ENCODE measurements at places on chromosomes 2 and 18. TPM values are rescaled to one million over a fixed set of nuclear protein-coding genes. Genes with fewer than 3 reads are reported as not detected.

The TLX2 gene
- not detected for total RNA-seq

The QPCT gene
- 43.6 TPM for total RNA-seq

The SULT1C4 gene
- total RNA-seq, result not detected

The TMEFF2 gene
- 0.22 TPM for total RNA-seq

The EVX2 gene
- 0.11 TPM for total RNA-seq

The ZAP70 gene
- total RNA-seq, result 0.12 TPM

The RAB27B gene
- 22.2 TPM for total RNA-seq

The SP5 gene
- not detected for total RNA-seq

The PAX8 gene
- 0.12 TPM for total RNA-seq

The PIK3C3 gene
- total RNA-seq, result 55.1 TPM

The CPLX4 gene
- not detected for total RNA-seq

The SPIRE1 gene
- total RNA-seq, result 40.9 TPM

The ANKZF1 gene
- total RNA-seq, result 27.0 TPM

The ANO7 gene
- 0.37 TPM for total RNA-seq

The NOL4 gene
- not detected for total RNA-seq

The COLEC12 gene
- 13.2 TPM for total RNA-seq

The CYTIP gene
- not detected for total RNA-seq

The GRHL1 gene
- total RNA-seq, result 0.37 TPM

The SOS1 gene
- total RNA-seq, result 13.6 TPM

The LYG1 gene
- total RNA-seq, result 0.22 TPM

The CAPN14 gene
- total RNA-seq, result 0.12 TPM

The TMEM169 gene
- total RNA-seq, result 0.66 TPM

The COBLL1 gene
- total RNA-seq, result 14.5 TPM

The GPR35 gene
- 0.55 TPM for total RNA-seq

The CIAO1 gene
- total RNA-seq, result 87.7 TPM

The SP9 gene
- total RNA-seq, result not detected

The GKN1 gene
- not detected for total RNA-seq

The LMAN2L gene
- total RNA-seq, result 24.0 TPM

The SERPINB7 gene
- total RNA-seq, result 136 TPM

The SCN3A gene
- 0.12 TPM for total RNA-seq

The NAPG gene
- total RNA-seq, result 50.6 TPM

The OBSL1 gene
- total RNA-seq, result 70.9 TPM

The CNTNAP5 gene
- not detected for total RNA-seq

The FARP2 gene
- 26.5 TPM for total RNA-seq

The INHA gene
- 0.50 TPM for total RNA-seq

The LDLRAD4 gene
- total RNA-seq, result 0.22 TPM

The SLC11A1 gene
- total RNA-seq, result 0.25 TPM

The HTR2B gene
- 19.3 TPM for total RNA-seq

The DUSP19 gene
- 3.7 TPM for total RNA-seq

The UGGT1 gene
- total RNA-seq, result 142 TPM

The KCNIP3 gene
- 4.9 TPM for total RNA-seq

The FMNL2 gene
- 35.4 TPM for total RNA-seq

The PAPOLG gene
- total RNA-seq, result 10.2 TPM

The MDH1B gene
- total RNA-seq, result 1.6 TPM

The DHRS9 gene
- total RNA-seq, result not detected

The TEKT4 gene
- not detected for total RNA-seq

The POTEC gene
- not detected for total RNA-seq

The CEBPZOS gene
- 15.6 TPM for total RNA-seq

The CFAP221 gene
- total RNA-seq, result not detected

The EN1 gene
- total RNA-seq, result under 0.01 TPM

The PRSS56 gene
- total RNA-seq, result not detected

The SPP2 gene
- not detected for total RNA-seq

The RABL2A gene
- 7.6 TPM for total RNA-seq

The LTBP1 gene
- 502 TPM for total RNA-seq

The XRCC5 gene
- 386 TPM for total RNA-seq

The RNF125 gene
- 0.50 TPM for total RNA-seq

The FHOD3 gene
- total RNA-seq, result 19.7 TPM

Measured in uterine smooth muscle cell (primary cell).